ENCODE measurements at places on chromosomes 5 and 9. TPM values are rescaled to one million over a fixed set of nuclear protein-coding genes. Genes with fewer than 3 reads are reported as not detected.

Gene ZBED3
- total RNA-seq, result 7.1 TPM

Gene ZNF454
- total RNA-seq, result 1.3 TPM

Gene BTNL8
- not detected for total RNA-seq

Gene CER1
- total RNA-seq, result not detected

Gene NR5A1
- total RNA-seq, result not detected
